Fibroblast of mammary gland (primary cell): ENCODE measurements at places on chromosomes 4 and X.
A peak's percentile ranks its signal among the peaks of the same experiment; 100 is the strongest.

DNA sequence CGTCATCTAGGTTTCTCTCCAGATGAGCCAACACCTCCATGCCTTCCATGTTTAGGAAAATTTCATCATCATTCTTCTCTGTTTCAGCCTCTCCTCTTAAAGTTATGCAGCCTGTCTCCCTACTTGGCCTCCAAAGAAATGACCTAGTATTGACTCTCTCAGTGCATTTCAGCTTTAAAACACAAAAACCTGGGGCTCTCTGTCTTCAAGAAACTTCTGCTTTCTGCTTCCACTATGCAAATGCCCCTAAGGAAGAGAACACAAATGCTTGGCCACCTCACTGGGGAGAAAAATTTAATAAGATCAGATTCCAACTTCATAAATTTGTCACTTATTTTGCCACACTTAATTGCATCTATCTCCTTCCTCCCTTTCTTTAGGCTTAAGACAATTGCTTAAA is 93.3 kb downstream of the GPRIN3 start:
- no peak for DNase-seq

DNA sequence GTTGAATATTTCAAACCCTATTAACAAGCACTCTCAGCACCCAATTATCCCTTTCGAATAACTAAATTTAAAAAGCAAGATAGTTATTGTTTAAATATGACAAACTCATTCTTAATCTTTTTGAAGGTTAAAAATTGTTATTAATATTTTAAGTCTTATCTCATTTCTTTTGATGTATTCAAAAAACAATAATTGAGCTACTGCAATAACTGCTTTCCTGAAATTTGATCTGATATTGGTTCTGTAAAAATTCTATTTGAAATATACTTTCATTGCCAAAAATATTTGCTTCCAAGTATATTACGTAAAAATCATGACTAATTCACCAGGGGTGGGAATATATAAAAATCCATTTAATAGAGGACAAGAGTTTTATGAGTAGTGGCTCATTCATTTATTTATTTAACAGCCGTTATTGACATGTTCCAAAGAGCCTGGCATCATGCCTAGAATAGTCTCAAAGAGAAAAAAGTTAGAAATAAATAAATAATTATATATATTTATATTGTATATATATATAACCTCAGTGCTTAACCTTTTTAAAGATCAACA is 34.4 kb downstream of the GLRA3 start:
- DNase-seq, result peak; percentile 9

- peak; percentile 49 for DNase-seq
Measured at GRCh38 chr4:88211473-88212252, 53.2 kb upstream of the ABCG2 start.

DNA sequence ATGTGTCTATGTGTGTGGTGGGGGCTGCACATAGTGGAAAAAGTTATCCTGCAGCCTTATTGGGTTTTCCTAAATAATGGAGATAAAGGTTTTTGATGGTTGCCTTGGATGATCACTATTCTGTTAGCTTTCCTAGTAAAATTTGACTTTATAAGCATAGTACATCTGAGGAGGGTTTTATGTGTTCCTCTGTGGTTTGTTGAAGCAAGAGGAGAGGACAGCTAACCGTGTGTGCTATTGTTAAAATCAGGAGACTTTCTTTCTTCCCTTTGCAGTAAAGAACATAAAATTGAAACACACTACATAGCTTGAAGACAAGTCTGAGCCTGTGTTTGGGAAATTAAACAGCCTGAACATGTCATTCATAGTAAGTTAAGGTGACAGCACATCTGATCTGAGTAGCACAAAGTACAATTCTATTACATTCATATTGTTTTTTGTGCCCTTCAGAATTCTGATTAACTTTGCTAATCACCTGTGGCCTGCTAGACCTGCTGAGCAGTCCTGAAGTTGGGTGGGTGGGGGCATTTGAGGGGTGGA is 36.8 kb downstream of the C4orf51 start:
- no peak for DNase-seq

DNA sequence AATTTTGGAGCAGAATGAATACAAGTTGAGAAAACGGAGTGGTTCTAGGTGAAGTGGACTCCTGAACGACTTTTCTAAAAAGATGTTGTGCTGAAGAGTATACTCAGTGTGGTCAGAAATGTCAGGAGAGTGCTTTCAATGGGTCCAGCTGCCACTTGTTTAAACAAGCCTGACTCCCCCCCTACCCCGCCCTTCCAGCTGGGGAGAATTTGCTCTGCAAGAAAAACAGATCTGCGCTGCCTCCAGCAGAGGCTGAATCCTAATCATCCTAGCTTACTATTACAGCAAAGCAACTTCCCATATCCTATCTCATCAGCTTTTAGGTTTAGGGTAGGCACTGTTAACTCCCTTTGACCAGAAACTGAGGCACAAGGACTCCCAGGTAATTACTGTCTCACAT is 1.9 kb downstream of the MAP3K15 start:
- DNase-seq, result no peak

DNA sequence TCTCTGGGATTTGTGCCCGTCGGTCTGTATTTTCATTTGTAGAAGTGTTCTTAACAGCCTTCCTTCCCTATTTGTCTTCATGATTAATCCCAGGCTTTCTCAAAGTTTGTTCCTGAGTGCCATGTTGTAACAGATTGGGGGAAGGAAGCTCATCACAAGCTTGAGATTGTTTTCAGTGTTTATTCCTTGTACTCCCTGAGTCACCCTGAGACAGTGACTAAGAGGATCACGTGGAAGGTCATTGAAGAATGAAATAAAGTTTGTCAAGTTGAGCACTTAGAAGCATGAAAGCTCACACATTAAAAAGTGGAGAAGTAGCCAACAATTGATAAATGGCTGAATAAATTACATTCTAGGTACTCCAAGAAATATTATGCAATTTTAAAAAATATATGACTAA is 153.5 kb upstream of the FAM241A start:
- peak; percentile 92 for DNase-seq

GRCh38 chr4:168269896-168270295 is 48.7 kb downstream of the DDX60 start:
- DNase-seq, result no peak

DNA sequence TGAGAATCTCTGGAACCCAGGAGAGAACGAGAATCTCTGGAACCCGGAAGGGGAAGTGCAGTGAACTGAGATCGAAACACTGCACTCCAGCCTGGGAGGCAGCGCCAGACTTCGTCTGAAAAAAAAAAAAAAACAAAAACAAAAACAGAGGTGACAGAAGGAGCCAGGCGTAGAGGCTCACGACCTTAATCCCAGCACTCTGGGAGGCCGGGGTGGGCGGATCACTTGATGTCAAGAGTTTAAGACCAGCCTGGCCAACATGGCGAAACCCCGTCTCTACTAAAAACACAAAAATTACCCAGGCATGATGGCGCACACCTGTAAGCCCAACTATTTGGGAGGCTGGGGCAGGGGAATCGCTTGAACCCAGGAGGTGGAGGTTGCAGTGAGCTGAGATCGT is 17.0 kb downstream of the ZNF280C start:
- DNase-seq, result no peak

DNA sequence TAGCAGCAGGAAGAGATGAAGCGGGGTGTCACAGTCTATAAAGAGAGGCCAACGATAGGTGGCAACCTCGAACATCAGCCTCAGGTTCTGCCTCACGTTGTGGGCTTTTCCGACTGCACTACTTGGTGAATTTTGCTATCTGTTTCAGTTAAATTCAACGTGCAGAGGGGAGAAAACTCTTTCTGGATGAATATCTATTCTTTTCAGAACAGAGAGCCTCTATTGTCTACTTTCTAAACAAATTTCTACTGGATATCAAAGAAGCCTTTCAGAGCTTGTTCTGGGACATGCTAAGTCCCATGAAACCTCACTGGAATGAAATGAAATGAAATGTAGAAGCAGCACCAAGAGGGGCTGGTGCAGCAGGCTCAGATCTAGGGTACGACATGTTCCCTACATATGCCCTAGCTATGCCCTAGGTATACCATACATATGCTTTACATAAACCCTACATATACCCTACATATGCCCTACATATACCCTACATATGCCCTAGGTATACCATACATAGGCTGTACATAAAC is 116.5 kb upstream of the TRIM2 start:
- no peak for DNase-seq

- peak; percentile 25 for DNase-seq
Measured at GRCh38 chr4:1126506-1126905, 13.1 kb upstream of the RNF212 start.

- DNase-seq, result no peak
Measured at GRCh38 chr4:158610790-158611189, 60.9 kb downstream of the C4orf46 start.

- DNase-seq, result peak; percentile 1
Measured at GRCh38 chr4:8762356-8762755, 109.3 kb downstream of the HMX1 start.

DNA sequence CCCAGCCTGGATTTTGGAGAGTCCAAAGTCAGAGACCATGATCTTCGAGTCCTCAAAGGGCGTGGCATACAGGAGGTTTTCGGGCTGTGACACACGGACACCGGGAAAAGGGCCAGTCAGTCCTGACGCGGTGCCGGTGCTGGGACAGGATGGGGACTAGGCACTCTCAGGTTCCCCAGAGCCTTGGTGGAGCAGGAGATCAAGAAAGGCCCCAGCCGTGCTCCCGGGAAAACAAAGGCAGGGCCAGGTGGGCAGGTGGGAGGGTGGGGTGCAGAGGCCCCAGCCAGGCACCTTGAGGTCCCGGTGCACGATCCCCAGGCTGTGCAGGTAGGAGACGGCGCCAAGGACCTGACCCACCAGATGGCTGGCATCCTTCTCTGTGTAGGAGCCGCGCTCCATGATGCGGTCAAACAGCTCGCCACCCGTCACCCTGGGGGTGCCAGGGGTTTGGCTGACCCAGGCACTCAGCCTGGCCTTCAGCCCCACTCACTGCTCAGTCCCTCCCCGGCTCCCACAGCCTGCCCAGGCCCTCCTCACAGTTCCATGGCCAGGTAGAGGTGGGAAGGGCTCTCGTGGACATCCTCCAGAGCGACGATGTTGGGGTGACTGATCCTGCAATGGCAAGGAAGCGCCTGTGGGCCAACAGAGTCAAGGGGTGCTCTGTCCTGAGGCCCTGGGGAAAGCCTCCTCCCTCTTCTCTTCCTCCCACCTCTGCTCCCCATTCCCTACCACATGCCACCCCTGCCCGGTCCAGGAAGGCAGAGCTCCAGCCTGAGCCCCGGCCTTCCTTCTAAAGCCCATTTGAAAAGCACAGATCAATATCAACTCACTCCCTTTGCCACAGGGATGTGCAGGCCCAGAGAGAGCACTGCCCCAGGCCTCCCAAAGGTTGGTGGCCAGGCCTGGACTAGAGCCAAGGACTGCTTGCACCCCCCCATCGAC is 1.8 kb downstream of the PNCK start:
- DNase-seq, result no peak

GRCh38 chr4:157389741-157390140 is 169.2 kb downstream of the GRIA2 start:
- no peak for DNase-seq

GRCh38 chrX:124231451-124231759 is 101.1 kb upstream of the TEX13D start:
- no peak for DNase-seq

GRCh38 chr4:176839656-176840055 is 46.9 kb upstream of the VEGFC start:
- DNase-seq, result peak; percentile 33

GRCh38 chr4:149370785-149371420 is 444.7 kb downstream of the IQCM start:
- DNase-seq, result peak; percentile 78

DNA sequence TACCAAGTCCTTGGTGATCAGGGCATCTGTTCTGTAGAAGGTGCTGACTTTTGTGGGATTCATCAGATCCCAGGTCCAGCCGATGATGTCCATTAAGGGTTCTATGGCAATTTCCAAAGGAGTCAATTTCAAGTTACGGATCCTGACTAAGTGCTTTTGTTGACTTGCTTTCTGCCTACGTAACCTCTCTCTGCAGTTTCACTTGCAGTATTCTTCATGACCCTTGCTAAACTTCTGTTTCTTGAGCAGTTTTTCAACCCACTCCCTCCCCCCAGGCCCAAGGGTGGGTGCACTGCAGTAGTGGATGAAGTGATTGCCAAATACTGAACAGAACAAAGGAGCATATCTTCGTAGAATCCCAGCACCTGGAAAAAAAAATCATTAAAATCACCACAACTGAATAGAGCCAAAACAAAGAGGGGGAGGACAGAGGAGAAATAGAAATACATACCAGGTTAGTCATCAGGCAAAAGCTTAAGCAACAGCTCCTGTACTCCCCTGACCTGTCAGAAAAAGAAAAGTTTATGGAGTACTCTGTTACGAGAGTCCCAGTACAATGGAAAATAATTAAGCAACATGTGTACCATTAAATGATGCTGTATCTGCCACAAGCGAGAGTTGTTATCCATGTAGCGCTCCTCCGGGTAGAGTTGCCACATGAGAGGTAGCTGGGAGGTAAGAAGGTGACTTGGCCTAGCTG is 5.8 kb downstream of the CMC4 start:
- DNase-seq, result peak; percentile 73

DNA sequence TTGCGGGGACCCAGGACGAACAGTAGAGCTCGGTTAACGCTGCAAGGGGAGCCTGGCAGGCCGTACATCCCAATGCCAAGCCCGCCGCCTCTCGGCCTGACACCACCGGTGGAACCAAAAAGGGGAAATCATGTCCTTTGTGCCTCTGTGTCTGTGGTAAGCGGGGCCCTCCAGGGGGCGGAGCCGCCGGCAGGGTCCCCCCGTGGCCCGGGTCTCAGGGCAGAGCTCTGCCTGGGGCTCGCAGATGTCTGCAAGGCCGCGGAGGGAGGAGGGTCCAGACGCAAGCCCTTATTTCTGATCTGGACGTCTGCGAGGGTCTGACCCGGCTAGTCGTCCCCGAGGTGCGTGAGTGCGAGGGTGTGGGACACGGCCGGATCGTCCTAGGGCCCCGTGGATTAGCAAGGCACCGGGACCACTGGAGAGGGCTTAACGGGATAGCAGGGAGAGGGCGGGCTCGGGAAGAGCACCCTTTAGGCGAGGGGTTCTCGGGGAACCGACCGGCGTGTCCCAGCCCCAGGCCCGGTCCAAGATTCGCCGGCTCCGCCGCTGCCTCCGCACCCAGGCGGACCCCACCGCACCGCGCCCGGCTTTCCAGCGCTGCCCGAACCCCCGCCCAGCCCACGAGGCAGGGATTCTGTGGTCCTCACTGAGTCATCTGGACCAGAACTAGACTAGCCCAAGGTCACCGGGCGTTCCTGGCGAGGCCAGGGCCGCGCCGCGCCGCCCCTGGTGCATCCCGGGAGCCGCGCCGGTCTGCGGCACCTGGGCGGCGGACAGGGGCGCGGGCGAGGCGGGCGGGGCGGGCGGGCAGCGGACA is 863 bp upstream of the FAM193A start:
- DNase-seq, result peak; percentile 26

GRCh38 chrX:35244796-35245508 is 302.4 kb downstream of the FAM47B start:
- no peak for DNase-seq

DNA sequence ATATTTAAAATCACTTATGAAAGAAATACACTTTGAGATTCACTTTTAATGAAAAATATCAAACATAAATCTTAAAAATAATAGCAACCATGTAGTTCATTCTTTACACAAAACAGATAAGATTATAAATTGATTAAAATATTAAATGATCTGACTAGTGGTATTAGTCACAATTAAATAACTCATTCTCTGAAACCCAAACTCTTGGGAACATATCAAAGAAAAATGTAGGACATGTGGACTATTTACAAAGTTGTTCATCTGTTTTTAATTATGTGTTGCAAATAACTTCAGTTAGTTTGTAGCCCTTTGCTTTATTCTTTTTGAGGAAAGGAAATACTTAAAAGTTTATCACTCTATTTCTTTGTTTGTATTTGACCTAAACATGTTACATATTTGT is 9.5 kb upstream of the GUCY1A1 start:
- DNase-seq, result peak; percentile 83
